Stimulated activated CD8-positive, alpha-beta memory T cell treated with anti-CD3 and anti-CD28 coated beads, Interleukin-7, amount 100 ng/mL, for 1 hour (primary cell): ENCODE measurements at places on chromosomes 16 and 17.

GRCh38 chr17:33640629-33641028 lies 347.5 kb upstream of the ASIC2 start:
- no peak for DNase-seq

DNA sequence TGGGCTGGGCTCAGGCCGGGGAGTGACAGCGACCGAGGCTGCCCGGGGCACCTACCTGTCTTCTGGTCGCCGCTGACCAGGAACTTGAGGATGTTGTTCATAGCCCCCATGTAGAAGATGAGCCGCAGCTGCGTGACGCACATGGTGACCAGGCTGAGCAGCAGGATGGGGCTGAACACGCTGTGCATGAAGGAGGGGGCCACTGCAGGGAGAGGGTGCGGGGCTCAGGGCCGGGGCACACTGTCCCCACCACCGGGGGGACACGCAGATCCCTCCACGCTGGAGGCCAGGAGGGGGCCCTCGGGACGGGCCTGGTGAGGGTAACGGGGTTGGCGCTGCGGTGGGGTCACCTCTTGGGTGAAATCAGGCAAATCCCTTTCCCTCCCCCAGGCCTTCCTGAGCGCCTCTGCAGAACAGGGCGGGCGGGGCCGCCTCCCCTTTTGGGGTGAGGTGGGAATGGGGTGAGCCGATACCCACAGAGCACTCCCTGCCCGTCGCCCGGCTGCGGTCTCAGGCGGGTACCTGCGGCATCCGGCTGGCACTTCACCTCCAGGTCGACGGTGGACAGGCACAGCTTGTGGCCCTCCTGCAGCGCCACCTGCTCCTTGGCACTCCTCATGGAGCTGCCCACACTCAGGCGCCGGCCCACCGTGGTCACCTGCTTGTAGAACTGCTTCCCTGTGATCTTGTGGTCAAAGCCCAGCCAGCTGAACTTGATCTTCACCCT lies 28.3 kb upstream of the PITPNA start:
- DNase-seq = no peak

DNA sequence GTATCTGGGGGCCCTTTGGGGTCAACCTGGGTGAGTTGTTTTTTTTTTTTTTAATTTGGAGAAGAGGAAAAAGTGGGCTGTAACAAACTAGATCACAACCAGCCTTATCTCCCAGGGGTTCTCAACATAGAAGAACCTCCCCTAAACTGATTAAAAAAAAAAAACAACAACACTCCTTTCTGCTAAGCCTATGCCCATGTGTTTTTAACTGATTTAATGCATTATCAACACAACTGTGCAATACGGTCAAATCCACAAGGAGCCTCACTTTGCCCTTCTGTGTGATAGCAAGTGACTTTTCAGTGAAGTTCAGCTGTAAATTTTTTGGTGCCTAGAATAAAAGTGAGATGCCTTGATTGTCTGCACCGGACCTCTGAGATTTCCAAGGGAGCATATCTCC lies 646 bp downstream of the MYH11 start:
- no peak for DNase-seq

GRCh38 chr16:1723450-1724147 lies 17.6 kb downstream of the MAPK8IP3 start:
- no peak for DNase-seq

DNA sequence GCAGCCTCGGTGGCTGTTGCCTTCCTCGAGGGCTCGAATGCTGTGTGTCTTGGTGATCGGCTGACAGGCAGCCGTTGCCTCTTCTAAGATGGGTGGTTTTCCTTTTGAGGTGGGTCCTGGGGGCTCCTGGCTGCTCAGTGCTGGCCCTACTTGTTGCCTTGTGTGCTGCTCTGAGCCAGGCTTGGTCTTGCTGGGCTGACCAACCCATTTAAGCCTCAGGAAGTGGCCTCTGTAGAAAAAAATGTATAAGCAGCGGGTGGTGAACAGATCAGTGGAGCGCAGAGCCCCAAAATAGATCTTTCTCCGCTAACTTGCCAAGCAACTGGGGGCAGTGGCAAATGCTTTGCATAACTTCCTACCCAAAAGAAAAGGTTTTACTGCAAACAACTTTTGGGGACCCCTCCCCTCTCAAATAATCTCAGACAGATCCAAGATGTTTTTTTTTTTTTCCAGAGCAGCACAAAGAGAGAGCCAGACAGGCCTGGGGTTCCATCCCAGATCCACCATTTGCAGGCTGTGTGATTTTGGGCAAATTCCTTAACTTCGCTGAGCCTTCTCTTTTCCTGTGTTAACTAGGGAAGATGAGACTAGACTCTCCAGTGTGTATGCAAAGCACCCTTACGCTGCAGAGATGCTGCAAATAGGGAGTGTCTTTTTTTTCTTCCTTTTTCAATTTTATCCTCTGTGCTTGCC lies 42.5 kb downstream of the PLCG2 start:
- DNase-seq = no peak

- DNase-seq = no peak
Measured at GRCh38 chr16:85158743-85159178, 46.5 kb upstream of the CIBAR2 start.

GRCh38 chr17:28747051-28747691 lies 3.4 kb downstream of the TRAF4 start:
- DNase-seq = no peak

- DNase-seq = no peak
Measured at GRCh38 chr16:78591682-78592103, 492.2 kb downstream of the WWOX start.
